Foreskin keratinocyte (primary cell): ENCODE measurements at places on chromosomes 6 and 20. TPM values are rescaled to one million over a fixed set of nuclear protein-coding genes. Genes with fewer than 3 reads are reported as not detected.
A peak's percentile ranks its signal among the peaks of the same experiment; 100 is the strongest.

DNA sequence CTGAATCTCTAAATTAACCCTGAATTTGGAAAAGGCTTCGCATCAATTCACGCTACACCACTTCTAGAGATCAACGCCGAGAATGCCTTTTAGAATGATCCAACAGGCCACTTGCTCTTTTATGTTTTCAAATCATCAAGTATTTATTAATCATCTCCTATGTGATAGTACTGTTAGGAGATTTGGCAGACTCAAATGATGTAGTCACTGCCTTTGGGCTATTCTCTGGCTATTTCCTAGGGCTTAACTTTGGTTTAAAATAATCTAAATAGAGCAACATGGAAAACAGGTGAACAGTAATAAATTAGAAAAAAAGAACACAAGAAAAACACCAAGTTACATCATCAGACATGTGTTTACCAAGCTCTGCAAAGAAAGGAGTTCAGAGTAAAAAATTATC, 140.3 kb downstream of the TENT5A start:
- DNase-seq: no peak

ADA gene
- total RNA-seq: 16.1 and 17.6 TPM in 2 replicates

DNA sequence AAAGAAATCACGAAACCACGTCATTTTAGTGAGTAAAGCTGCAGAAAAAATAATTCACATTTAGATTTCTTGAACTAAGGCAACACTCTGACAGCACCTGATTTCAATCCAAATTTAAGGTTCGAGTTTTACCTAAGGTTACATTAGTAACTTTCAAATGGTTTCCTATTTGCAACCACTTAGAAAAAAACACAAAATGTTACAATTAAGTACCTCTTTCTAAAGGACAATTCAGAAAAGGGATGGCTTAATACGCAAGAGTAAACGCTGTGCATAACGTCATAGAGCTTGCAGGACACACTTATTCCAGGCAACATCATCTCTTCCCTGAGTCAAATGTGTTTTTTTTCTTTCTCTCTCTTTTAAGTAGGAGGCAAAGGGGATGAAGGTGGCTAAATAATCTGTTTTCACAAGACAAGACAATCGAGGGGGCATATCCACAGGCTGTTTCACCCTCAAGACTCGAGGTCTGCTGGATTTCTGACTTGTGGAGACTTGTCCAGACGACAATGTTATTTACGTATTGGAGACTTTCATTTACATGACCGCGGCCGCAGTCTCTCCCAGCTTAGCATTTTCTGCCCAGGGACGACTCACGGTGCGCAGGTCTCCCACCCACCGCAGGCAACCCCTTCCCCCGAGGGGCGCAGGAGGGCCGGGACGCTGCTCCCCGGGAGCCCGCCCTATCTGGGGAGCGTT, 86.0 kb downstream of the SESN1 start:
- DNase-seq: peak; percentile 72

DNA sequence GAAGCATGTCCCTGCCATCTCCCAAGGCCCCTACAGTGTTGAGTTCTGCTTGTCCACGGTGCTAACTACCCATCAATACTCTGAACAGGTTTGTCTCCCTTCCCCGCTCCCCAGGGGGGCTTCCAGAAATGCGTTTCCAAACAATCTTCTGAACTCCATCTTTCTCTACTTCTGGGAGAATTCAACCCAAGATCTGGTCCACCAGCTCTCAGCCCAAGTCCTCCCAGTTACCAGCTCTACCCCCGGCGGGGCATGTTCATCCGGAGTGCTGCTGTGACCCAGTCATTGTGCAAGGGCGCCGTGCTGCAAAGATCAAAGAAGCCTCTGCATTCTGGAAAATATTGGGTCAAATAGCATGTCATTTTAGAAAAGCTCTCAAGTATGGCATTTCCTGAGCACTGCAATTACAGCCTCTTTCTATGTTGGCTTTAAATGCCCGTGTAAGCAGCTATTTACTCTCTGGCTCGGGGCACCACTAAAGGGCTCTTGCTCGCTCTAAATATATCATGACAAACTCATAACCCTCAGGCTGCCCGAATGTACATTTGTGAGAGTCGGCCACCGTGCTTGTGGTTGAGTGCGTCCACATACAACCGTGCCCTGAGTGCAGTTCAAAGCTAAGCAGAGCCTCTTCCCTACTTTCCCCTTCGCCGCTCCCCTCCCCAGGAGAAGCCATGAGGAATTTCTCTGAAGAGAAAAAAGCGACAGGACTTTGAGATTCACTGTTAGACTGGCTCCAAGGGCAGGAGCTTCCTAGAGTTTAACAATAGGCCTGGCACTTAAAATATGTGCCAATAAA, 71.6 kb downstream of the BANF2 start:
- no peak for DNase-seq

- no peak for DNase-seq
Measured at GRCh38 chr6:8277769-8278168, 157.6 kb downstream of the SLC35B3 start.

SCRT2 gene
- not detected in 2 replicates for total RNA-seq

DNA sequence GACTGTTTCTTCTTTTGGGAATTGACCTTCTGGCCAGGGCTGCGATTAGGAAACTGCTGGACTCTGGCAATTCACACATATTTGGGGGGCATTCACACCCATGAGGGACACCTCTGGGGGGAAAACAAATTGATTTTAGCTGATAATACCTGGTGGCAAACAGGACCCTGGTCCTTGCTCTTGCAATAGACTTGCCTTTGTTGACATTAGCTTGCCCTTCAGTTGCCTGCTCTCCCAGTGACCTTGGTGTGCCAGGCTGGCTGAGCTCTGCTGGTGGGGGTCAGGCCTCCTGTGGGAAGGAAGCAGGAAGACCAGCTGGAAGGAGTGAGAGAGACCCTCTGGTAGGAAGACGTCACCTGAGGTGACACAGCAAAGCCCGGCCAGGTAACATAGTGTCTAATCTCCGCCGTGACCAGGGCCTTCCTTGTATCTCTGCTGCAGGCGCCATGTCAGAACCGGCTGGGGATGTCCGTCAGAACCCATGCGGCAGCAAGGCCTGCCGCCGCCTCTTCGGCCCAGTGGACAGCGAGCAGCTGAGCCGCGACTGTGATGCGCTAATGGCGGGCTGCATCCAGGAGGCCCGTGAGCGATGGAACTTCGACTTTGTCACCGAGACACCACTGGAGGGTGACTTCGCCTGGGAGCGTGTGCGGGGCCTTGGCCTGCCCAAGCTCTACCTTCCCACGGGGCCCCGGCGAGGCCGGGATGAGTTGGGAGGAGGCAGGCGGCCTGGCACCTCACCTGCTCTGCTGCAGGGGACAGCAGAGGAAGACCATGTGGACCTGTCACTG, 5.3 kb downstream of the CDKN1A start:
- DNase-seq: no peak

GRCh38 chr6:66321017-66321416, 614.0 kb upstream of the EYS start:
- DNase-seq: no peak

DNA sequence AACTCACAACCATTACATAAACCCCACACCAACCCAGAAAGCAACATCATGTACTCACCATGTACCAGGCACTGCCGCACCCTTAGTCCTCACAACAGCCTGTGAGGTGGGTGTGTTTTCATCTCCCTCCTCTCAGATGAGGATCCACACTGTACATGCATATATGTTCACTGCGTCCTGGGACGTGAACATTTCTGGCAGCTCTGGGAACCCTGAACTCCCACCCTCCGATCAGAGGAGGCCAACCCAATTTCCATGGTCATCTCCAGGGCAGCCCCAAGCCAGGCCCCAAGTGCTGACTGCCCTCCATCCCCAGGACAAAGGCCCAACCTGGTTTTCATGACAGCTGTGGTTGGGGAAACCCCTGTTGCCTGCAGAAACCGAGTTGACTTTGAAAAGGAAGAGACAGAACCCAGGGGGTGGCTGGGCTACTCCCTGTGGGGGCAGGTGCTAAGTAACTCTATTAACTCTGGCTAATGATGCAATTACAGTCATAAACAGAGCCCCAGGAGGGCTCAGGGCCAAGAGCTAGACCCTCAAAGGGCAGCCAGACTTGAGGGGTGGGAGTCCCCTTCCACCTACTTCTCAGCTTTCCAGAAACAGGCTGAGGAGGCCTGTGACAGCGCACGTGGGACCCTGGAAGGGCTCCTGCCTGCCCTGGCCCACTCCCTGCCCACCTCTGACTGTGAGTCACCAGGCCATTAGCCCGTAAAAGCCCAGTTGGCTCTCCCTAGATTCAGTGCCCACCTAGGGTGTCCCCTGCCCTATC, 2.6 kb downstream of the TFEB start:
- DNase-seq: peak; percentile 43

- DNase-seq: no peak
Measured at GRCh38 chr6:10205120-10205519, 209.8 kb downstream of the TFAP2A start.

PHIP gene
- total RNA-seq: 19.2 and 20.8 TPM in 2 replicates

MYCT1 gene
- not detected in 2 replicates for total RNA-seq

- DNase-seq: no peak
Measured at GRCh38 chr6:20775981-20776380, 241.7 kb downstream of the CDKAL1 start.

DNA sequence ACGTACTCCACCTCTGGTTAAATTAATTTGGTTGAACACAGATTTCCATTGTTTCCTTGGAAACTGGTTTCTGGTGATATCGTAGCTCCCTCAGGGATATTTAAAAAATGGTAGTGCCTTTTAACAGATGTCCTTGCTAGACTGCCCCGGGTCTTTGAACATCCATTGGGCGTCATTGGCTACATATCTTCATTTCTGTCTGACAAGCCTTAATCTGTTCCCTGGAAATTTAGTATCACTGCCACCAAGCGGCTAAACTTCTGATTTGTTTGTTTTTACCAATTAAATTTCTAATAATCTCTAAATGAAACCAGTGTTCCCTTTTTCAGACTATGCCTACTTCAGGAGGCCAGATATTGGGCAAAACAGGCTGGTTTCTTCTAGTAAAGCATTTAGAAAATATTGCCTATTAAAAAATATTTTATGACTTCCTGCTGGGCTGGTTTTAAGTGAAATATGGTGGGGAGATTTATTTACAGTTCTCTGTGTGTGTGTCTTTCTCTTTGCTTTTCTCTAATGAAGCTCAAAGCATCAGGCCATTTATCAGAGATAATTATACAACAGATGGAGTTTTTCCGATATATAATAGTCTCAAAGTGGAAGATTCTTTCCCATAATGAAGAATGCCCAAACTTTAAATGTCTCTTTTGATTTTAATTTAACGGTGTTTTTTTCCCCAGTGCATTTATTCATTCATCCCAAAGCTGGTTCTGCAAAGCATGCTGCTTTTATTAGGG, 249.5 kb downstream of the ZFAND3 start:
- no peak for DNase-seq

NMBR gene
- total RNA-seq: not detected in 2 replicates

HDGFL1 gene
- total RNA-seq: not detected in 2 replicates

BHLHE23 gene
- not detected in 2 replicates for total RNA-seq

DNA sequence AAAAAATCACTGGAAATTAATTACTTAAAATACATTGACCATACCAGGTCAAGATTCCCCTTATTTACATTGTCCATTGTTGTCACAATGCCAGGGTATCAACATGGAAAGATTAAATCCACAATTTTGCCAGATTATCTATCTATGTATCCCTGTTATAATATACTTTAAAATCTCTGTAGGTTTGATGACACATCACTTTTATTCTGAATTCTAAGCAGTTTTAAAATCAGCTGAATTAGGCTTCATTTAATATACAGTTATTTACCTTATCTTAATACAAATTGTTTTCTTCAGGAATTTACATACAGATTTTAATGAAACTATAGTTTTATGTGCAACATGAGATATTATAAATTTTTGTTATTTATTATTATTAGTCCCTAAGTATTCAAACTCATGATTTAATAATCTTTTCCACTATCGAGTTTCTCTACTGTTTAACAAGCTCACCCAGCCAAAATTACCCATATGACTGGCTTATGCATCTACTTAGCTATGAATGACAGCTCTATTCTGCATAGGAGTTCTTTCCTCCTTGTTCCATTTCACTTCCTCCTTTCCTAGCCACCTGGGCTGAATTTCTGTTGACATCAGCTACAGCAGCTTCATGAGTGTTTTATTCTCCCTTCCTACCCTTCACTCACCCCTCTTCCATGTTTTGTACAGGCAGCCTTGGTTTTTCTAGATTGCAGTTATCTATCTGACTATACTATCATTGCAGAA, 654.2 kb upstream of the MAP3K7 start:
- DNase-seq: no peak

GRCh38 chr6:1724124-1724523, 114.4 kb downstream of the FOXC1 start:
- peak; percentile 21 for DNase-seq
